Stimulated activated CD8-positive, alpha-beta memory T cell treated with anti-CD3 and anti-CD28 coated beads, Interleukin-4, amount 100 ng/mL, for 1 hour (primary cell): ENCODE measurements at places on chromosomes 16 and 17.

DNA sequence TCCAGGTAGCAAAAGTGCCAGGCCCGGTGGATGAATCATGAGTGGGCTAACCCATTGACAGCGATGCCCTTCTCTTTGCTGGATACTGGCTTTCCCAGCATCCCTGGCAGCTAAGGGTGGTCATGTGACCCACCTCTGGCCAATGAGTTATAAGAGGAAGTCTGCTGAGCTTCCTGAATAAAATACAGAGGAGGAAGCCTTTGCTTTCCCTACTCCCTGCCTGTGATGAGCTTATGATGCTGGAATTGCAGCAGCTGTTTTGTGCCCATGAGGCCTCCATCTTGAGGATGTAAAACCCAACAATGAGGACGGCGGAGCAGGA, 15.0 kb upstream of the ATP2A3 start:
- DNase-seq, result no peak

- DNase-seq, result no peak
Observed at GRCh38 chr16:10957771-10958482, 13.6 kb downstream of the CLEC16A start.

GRCh38 chr17:40174514-40174913, 2.8 kb upstream of the RAPGEFL1 start:
- no peak for DNase-seq

- DNase-seq, result no peak
Observed at GRCh38 chr16:88616320-88616719, 22.1 kb upstream of the IL17C start.

- DNase-seq, result no peak
Observed at GRCh38 chr17:27625856-27626255, 5.1 kb upstream of the LGALS9 start.

DNA sequence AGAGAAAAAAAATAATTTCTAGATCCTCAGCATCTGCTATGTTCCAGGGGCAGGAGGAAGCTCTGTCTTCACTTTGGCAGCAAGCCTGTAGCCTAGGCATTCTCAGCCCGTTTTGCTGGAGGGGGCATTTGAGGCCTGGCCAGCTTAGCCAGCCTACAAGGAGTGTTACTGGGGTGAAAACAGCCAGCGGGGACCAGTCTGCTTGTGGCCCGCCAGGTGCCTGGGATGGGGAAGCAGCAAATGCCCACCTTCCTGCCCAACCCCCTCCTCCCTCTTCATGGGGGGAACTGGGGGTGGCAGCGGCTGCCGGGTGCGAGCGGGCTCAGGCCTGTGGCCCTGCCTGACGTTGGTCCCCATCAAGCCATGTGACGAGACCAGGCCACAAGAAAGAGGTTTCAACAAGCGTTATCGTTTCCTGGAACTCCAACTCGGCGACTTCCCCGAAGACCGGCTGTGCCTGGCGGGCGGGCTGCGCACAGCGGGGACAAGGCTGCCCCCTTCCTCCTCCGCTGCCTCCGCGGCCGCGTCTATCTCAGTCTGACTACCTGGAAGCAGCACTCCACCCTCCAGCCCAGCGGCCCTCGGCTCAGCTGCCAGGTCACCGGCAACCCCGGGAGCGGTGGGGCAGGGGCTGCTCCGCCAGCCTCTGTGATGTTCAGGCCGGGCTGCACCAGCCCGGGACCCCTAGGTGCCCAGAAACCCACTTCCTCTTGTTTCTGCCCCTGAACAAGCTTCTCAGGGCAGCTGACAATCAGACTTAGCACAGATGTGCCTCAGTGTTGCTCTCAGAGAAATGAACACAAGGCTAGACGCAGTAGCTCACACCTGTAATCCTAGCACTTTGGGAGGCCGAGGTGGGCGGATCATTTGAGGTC, 22.9 kb downstream of the SOCS1 start:
- peak; percentile 75 for DNase-seq

DNA sequence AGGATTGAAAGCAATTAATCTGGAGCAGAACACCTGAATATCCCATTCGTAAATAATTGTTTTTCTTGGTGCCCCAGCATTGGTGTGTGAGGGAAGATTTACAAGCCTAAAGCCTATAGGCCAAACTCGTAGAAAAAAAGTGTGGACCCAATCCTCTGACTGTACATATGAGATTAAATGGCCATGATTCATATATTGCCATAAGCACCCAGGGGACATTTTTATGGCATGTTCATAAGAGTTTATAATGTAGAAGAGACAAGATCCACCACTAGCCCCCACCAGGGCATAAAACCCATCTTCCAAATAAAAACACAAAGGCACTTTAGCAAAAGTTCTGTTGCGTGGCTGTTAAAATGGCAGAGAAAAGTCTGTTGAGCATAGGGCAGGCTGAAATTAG, 15.5 kb upstream of the SALL1 start:
- DNase-seq, result no peak
